ENCODE measurements at places on chromosomes 3 and 15.

- no peak for DNase-seq
These were observed 61.9 kb upstream of the FNDC3B start for GRCh38 chr3:171977441-171977840.

DNA sequence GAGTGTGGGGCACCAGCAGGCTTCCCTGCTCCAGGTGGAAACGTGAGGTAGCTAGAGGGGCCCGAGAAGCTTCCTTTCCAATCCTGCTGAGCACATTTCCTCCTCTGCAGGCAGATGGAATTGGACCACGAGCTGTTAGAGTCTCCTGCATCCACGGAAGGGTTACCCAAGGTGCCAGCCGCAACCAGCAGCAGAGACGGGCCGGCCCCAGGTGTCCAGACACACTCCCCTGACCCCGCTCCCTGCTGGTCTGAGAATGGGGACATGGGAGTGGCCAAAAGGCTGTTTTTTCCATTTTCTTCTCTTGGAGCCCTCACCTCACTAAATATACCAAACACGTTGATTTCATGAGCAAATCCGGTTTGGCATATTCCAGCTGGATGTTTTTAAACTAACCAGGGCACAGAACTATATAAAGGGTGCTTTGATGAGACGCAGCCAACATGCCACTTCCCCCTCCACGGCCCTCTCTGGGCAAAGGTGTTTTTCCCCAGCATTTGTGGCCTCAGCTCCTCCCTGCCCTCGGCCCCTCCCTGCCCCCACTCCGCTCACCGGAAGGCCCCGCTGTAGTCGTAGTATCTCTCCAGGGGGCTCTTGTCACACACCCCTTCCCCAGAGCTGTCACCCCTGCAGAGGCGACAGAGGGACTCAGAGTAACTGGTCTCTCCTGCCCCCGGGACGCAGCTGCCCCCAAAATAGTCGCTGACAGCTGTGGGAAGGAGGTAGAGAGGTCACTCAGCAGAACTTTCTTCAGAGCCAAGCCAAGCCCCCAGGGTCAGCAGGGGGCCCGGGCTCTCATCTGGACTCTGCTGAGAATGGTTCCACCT lies 7.0 kb downstream of the MELTF start:
- no peak for DNase-seq

DNA sequence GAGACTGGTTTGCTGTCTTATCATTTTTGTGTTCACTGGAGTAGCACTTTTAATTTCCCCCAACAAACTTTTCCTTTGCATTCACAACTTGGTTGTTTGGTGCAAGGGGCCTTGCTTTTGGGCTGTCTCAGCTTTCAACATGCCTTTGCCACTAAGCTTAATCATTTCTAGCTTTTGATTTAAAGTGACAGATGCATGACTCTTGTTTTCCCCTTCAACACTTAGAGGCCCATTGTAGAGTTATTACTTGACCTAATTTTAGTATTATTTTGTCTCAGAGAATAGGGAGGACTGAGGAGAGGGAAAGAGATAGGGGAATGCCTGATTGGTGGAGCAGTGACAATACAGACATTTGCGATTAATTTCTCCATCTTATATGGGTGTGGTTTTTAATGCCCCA lies 340.1 kb upstream of the MANF start:
- no peak for DNase-seq

GRCh38 chr15:37394402-37395099 lies 294.2 kb upstream of the MEIS2 start:
- no peak for DNase-seq

All from brain (organoid and tissue), 16 donors.